Upper lobe of right lung (tissue), 1 donor: ENCODE measurements at places on chromosomes 6 and 20. TPM values are rescaled to one million over a fixed set of nuclear protein-coding genes. Genes with fewer than 3 reads are reported as not detected.

- H3K27me3 ChIP-seq: no peaks in the 10 kb centered on the region
- H3K4me1 ChIP-seq: no peaks in the 10 kb centered on the region
- H3K36me3 ChIP-seq: no peaks in the 10 kb centered on the region
- no peak for DNase-seq
- no peak overlapping the region for H3K4me3 ChIP-seq
Measured at GRCh38 chr6:54864272-54864671, 17.7 kb downstream of the FAM83B start.

The PNPLA1 gene
- 0.35 TPM for total RNA-seq

GRCh38 chr6:49453221-49453620 is 9.8 kb downstream of the MMUT start:
- no peaks in the 10 kb centered on the region for H3K27me3 ChIP-seq
- no peaks in the 10 kb centered on the region for H3K4me1 ChIP-seq
- H3K4me3 ChIP-seq: no peak overlapping the region
- peaks cover 98% of the 10 kb centered on the region for H3K36me3 ChIP-seq

DNA sequence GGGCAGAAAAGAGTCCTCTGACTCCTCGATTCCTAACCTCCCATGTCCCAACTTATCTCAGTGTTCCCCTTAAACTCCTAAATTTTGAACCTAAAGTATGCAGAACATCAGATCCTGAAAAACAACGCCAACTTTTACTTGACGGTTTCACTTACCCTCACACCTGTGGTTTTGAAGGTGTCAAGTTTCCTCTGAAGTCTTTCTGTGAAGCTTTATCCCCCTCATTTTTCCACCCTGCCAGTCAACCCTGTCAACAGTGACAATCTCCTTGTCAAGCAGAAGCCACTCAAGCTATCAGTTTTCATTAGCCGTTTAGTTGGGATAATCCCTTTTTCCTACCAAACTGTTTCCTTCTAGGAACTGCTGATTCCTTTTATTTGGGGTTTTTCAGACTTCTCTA is 245.4 kb upstream of the PREP start:
- H3K4me1 ChIP-seq: peaks cover 13% of the 10 kb centered on the region
- no peak overlapping the region for H3K27ac ChIP-seq
- no peaks in the 10 kb centered on the region for H3K36me3 ChIP-seq
- H3K4me3 ChIP-seq: no peak overlapping the region

The SRC gene
- total RNA-seq: 64.0 TPM

The LKAAEAR1 gene
- not detected for total RNA-seq

GRCh38 chr6:84123186-84123585 is 89.6 kb downstream of the MRAP2 start:
- no peak overlapping the region for H3K27ac ChIP-seq
- no peak overlapping the region for H3K4me3 ChIP-seq
- H3K27me3 ChIP-seq: no peaks in the 10 kb centered on the region

- no peak overlapping the region for H3K4me3 ChIP-seq
- no peaks in the 10 kb centered on the region for H3K27me3 ChIP-seq
- H3K27ac ChIP-seq: no peak overlapping the region
- no peaks in the 10 kb centered on the region for H3K36me3 ChIP-seq
- no peak for DNase-seq
Measured at GRCh38 chr6:155227046-155227445, 36.8 kb upstream of the CLDN20 start.

- no peak overlapping the region for H3K27ac ChIP-seq
- no peaks in the 10 kb centered on the region for H3K27me3 ChIP-seq
- H3K4me3 ChIP-seq: no peak overlapping the region
- H3K36me3 ChIP-seq: no peaks in the 10 kb centered on the region
- DNase-seq: no peak
Measured at GRCh38 chr6:125262016-125263013, 39.5 kb downstream of the HDDC2 start.

GRCh38 chr20:63980317-63980805 is 571 bp upstream of the PRPF6 start:
- peaks cover 30% of the 10 kb centered on the region for H3K4me1 ChIP-seq
- H3K27me3 ChIP-seq: no peaks in the 10 kb centered on the region
- DNase-seq: no peak
- peak overlapping the region; percentile 93 for H3K4me3 ChIP-seq
- peaks cover 19% of the 10 kb centered on the region for H3K36me3 ChIP-seq

GRCh38 chr20:57891014-57891413 is 181.2 kb upstream of the PMEPA1 start:
- H3K4me1 ChIP-seq: no peaks in the 10 kb centered on the region
- no peaks in the 10 kb centered on the region for H3K27me3 ChIP-seq
- no peak for DNase-seq
- H3K4me3 ChIP-seq: no peak overlapping the region
- no peaks in the 10 kb centered on the region for H3K36me3 ChIP-seq
- H3K27ac ChIP-seq: no peak overlapping the region

GRCh38 chr6:8336406-8337057 is 98.8 kb downstream of the SLC35B3 start:
- H3K4me1 ChIP-seq: no peaks in the 10 kb centered on the region
- no peaks in the 10 kb centered on the region for H3K27me3 ChIP-seq
- no peak overlapping the region for H3K4me3 ChIP-seq

- H3K36me3 ChIP-seq: peaks cover 4% of the 10 kb centered on the region
- peaks cover 49% of the 10 kb centered on the region for H3K4me1 ChIP-seq
- H3K27me3 ChIP-seq: no peaks in the 10 kb centered on the region
- H3K4me3 ChIP-seq: no peak overlapping the region
Measured at GRCh38 chr6:41707565-41708200, 27.7 kb downstream of the TFEB start.

- no peaks in the 10 kb centered on the region for H3K4me1 ChIP-seq
- H3K4me3 ChIP-seq: no peak overlapping the region
- no peaks in the 10 kb centered on the region for H3K36me3 ChIP-seq
- no peaks in the 10 kb centered on the region for H3K27me3 ChIP-seq
- no peak for DNase-seq
Measured at GRCh38 chr6:360349-360748, 31.2 kb upstream of the IRF4 start.

GRCh38 chr6:37615564-37616340 is 81.9 kb downstream of the MDGA1 start:
- H3K27ac ChIP-seq: no peak overlapping the region
- H3K4me1 ChIP-seq: no peaks in the 10 kb centered on the region
- peaks cover under 1% of the 10 kb centered on the region for H3K27me3 ChIP-seq

The OXT gene
- total RNA-seq: not detected

The PPIL6 gene
- 4.2 TPM for total RNA-seq

The ZNF165 gene
- total RNA-seq: 2.3 TPM

The TFAP2C gene
- 5.2 TPM for total RNA-seq

- H3K36me3 ChIP-seq: no peaks in the 10 kb centered on the region
- no peak for DNase-seq
- H3K4me1 ChIP-seq: no peaks in the 10 kb centered on the region
- no peak overlapping the region for H3K27ac ChIP-seq
Measured at GRCh38 chr6:49849213-49849907, 17.0 kb downstream of the CRISP1 start.

The EYS gene
- total RNA-seq: not detected

The DNAH8 gene
- 0.17 TPM for total RNA-seq

DNA sequence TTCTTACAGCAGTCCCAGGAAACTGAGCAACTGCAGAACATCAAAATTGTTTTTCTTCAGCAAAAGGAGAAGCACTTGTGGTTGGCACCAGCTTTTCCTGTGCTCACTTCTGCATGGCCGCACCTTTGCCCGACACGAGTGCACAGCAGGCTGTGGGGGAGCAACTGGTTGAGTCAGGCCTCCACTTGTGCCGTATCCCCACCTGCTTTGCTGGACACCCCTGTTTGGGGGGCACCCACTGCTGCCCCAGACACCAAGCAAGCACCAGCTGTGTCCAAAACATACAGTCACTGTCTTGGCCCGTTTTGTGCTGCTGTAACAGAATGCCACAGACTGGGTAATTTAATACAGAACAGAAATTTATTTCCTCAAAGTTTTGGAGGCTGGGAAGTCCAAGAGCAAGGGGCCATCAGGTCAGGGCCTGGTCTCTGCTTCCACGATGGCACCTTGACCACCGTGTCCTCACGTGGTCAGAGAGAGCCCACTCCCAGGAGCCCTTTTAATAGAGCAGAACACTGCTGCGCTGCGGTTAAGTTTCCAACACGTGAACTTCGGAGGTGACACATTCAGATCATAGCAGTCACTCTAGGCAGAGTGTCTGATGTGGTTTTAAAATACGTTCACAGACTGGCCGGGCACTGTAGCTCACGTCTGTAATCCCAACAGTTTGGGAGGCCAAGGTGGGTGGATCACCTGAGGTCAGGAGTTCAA is 8.7 kb upstream of the GMEB2 start:
- peak; percentile 73 for DNase-seq
- peak overlapping the region; percentile 43 for H3K27ac ChIP-seq
- no peak overlapping the region for H3K4me3 ChIP-seq
- no peaks in the 10 kb centered on the region for H3K36me3 ChIP-seq
- no peaks in the 10 kb centered on the region for H3K27me3 ChIP-seq

- H3K4me1 ChIP-seq: no peaks in the 10 kb centered on the region
- H3K27me3 ChIP-seq: no peaks in the 10 kb centered on the region
- no peak overlapping the region for H3K4me3 ChIP-seq
- H3K36me3 ChIP-seq: no peaks in the 10 kb centered on the region
- DNase-seq: no peak
Measured at GRCh38 chr6:6900569-6901204, 207.1 kb upstream of the RREB1 start.

The SLC32A1 gene
- not detected for total RNA-seq

DNA sequence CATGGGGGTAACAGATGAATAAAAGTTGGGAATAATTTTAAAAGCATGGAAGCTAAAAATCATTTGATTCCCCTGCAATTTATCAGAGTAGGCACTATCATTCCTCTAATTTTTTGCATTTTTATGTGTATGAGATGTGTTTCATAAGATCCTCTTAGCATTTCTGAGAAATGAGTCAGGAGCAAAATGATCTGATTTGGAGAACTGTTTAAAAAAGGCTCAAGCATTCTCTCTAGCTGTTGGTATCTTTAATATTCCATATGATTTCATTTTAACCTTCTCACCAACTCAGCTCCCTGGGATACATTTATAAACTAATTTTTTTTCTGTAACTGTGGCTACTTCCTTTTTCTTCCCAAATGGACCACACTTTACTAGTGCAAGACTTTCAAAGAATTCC is 60.9 kb downstream of the MCHR2 start:
- no peaks in the 10 kb centered on the region for H3K27me3 ChIP-seq
- no peak for DNase-seq
- no peaks in the 10 kb centered on the region for H3K4me1 ChIP-seq
- H3K4me3 ChIP-seq: no peak overlapping the region
